ENCODE measurements at places on chromosomes 6 and 20. TPM values are rescaled to one million over a fixed set of nuclear protein-coding genes. Genes with fewer than 3 reads are reported as not detected.

Gene TUBB2B
- total RNA-seq: 1,395 TPM

Gene NKX2-2
- 2.4 TPM for total RNA-seq

Gene SEL1L2
- not detected for total RNA-seq

Gene SNAI1
- 0.27 TPM for total RNA-seq

All from cerebellum (tissue), 4 donors.